ENCODE measurements at places on chromosomes 12 and 14. TPM values are rescaled to one million over a fixed set of nuclear protein-coding genes. Genes with fewer than 3 reads are reported as not detected.

Gene SLC17A8
- not detected for total RNA-seq

Gene TAS2R46
- 2.8 TPM for total RNA-seq

Gene TMBIM4
- total RNA-seq: 51.1 TPM

Gene PPP1R36
- total RNA-seq: not detected

Gene PIK3C2G
- total RNA-seq: not detected

Gene ASB2
- total RNA-seq: 0.96 TPM

Gene DGKA
- 1,086 TPM for total RNA-seq

Gene ANO2
- 0.10 TPM for total RNA-seq

Gene CFAP251
- total RNA-seq: 0.96 TPM

DNA sequence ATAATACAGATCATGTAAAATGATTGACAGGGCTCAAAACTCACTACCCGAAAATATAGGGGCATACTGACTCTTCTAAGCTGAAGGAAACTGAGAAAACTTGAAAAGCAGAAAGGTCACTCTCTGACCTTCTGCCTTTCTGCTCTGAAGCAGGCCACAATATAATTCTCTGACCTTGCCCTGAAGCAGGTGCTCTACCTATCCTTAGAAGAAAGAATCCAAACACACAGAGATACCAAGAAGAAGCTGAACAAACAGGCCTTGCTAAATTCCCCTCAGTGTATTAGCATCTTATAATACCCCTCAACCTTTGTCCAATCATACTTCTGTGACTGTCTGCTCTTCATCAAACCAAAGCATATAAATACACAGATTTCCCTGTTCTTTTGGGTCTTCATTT, 60.9 kb upstream of the BBS10 start:
- no peak for DNase-seq

DNA sequence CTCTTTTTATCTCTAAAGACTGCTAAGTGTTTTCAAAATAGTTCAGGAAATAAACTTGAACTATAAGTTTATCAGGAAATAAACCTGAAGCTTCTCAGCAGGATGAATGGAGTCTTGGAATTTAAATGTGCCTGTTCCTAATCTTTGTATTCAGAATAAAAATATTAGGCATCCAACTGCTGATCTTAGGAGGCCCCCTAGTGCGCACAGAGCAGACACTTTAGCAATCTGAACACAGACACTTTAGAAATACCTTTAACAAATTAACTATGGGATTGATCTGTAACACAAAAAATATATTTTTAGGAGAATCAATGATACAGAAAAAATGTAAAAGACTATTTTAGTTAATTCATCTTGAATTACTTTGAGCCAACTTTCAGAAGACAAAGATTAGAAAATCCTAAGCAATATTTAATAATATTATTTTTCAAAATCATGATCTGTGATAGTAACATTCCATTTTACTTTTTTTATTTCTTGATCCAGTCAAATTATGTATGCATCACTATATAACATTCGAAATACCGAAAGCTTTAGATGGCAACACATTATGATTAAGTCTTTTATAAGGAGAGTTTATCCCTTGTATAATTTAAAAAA, 80.9 kb downstream of the SLC41A2 start:
- peak; percentile 44 for DNase-seq

DNA sequence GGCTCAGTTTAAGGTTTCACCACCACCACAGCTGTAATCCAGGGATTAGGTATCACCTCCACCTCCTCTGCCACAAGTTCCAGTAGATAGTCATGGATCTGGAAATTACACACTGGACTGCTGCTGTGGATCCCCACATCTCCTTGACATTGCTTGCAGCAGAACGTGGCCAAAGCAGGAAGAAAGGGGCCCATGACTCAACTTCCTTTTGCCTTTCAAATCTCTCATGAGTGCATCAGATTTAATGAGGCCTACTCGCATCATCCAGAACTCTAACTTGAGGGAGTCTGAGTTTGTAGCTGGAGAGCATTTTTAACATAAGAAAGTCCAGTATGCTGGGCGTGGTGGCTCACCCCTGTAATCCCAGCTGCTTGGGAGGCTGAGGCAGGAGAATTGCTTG, 29.2 kb upstream of the TMED10 start:
- DNase-seq: no peak

- no peak for DNase-seq
Measured at GRCh38 chr14:61147831-61148549, 133.1 kb downstream of the TMEM30B start.

GRCh38 chr12:48027183-48028002, 23.1 kb upstream of the COL2A1 start:
- no peak for DNase-seq

GRCh38 chr14:90697577-90698206, 118.5 kb downstream of the TTC7B start:
- peak; percentile 48 for DNase-seq

- DNase-seq: no peak
Measured at GRCh38 chr14:80781972-80782367, 159.6 kb downstream of the CEP128 start.

DNA sequence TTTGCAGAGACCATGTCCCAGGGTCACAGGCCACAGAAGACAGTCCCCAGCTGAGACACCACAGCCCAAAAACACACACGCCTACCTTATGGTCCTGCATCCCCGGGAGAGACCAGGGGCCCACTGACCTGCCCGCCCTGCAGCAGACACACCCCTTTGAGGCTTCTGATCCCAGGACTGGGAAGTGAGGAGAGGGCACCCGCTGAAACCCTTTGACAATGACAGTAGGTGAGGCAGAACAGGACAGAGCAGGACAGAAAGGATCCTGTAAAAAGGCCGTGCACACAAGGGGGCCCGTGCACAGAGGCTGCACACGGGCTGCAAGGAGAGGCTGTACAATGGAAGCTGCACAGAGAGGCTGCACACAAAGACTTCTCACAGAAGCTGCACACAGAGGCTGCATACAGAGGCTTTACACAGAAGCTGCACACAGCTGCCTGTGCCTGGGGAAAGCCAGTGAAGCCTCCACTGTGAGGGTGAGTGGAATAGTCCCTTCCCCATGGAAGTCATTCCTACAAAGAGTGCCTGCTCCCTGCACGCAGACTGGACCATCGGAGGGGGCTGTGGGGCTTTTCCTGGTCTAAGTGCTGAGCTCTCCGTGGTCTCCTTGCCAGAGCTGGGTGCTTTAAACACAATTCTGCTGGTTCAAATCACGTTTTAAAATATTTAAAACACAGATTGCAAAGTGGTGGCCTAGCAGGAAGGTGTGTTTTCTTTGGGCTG, 16.6 kb upstream of the SFSWAP start:
- no peak for DNase-seq

DNA sequence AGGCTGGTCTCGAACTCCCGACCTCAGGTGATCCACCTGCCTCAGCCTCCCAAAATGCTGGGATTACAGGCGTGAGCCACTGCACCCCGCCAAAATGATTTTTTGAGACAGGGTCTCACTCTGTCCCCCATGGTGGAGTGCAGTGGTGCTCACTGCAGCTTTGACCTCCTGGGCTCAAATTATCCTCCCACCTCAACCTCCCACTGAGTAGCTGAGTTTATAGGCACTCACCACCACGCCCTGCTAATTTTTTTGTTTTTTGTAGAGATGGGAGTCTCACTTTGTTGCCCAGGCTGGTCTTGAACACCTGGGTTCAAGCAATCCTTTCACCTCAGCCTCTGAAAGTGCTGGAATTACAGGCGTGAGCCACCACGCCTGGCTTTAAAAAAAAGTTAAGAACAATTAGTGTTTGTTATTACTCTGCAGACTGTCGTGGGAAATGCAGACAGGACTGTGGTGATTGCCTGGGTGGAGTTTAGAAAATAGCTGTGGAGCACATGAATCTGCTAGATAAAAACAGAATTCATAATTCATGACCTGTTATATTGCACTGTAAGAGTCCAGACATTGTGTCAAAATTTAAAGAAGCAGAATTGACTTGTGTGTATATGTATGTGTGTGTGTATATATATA, 9.2 kb upstream of the COX6A1 start:
- DNase-seq: no peak

GRCh38 chr12:92506891-92507290, 195.9 kb upstream of the PLEKHG7 start:
- DNase-seq: no peak

GRCh38 chr14:33674927-33675326, 275.9 kb downstream of the EGLN3 start:
- no peak for DNase-seq

All from CD4-positive, CD25-positive, alpha-beta regulatory T cell (primary cell).